ENCODE measurements at places on chromosomes 1 and 21. TPM values are rescaled to one million over a fixed set of nuclear protein-coding genes. Genes with fewer than 3 reads are reported as not detected.

The SMG7 gene
- total RNA-seq: 30.5 TPM

The CDCP2 gene
- not detected for total RNA-seq

The SPRR2B gene
- not detected for total RNA-seq

The SGIP1 gene
- total RNA-seq: 24.0 TPM

The LCA5L gene
- 2.1 TPM for total RNA-seq
